ENCODE measurements at places on chromosomes 2 and 18. TPM values are rescaled to one million over a fixed set of nuclear protein-coding genes. Genes with fewer than 3 reads are reported as not detected.
A peak's percentile ranks its signal among the peaks of the same experiment; 100 is the strongest.

CNDP1 gene
- total RNA-seq, result 0.90 TPM

- no peak for DNase-seq
These were observed 10.8 kb downstream of the ECEL1 start for GRCh38 chr2:232476791-232477190.

DNA sequence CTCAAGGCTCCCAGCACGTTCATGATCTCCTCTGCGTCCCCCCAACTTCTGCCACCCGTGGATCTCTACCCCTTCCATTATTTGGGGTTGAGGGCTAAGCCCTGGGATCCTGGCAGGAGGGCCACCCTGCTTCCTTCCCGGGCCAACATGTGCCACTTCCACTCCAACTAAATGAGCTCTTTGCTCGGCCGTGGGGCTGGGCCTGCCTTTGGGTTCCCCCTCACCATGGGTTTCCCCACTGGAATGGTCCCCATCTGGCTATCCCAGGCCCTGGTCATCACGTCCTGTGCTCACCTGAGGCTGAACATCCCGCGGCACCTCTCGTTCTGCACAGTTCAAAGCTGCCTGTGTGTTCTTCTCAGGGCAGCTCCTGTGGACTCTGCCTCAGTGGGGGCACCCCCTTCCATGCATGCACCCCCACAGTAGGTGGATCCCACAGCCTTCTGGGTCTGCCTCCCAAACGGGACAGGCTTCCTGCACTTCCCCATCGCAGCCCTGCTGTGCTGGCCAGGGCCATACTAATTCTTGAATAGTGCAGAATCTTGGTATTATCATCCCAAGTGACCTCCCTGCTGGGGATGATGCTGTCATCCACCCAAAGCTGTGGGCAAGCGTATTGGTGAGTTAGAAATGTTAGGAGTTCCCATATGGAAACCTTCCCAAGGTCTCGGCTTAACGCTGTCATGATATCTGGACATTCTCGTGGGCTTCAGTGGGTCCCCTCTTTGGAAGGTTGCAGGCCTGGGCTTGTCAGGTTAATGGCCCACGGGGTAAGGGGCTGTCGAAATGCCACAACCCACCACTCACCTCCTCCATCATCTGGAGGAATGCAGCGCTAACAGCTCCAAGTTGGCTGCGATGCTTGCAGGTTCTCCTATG, 150.5 kb upstream of the TWIST2 start:
- no peak for DNase-seq

DNA sequence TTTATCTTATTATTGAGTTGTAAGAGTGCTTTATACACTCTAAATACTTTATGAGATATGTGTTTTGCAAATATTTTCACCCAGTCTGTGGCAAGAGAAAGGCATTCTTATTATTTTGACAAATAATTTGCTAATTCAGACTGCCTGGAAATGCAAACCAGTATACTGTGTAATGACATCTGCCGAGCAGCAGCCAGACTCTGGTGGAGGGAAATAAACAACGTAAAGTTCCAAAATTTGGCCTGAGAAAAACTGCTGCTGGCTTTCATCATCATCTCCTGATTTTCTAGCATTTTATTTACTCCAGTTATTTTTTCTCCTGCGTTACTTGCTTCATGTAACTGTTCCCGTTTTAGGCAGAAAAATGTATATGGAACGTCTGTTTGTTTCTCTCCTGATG, 161.6 kb downstream of the RNF152 start:
- no peak for DNase-seq

DNA sequence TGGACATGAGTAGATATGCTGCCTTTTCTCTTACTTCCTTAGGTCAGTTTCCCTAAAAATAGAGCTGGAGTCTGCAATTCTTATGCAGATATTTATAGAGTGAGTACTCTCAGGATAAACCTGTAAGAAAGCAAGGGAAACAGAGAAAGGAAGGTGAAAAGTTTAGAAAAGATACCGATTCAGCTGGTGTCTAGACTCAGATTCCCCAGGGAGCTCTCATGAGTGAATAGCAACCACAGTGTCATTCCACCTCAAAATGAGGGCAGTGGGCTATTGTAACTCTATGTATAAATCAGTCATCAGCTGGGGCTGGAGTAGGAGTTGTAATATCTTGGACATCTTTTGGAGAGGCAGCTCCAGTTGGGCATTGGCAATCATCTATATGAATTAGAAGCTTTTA, 1485.1 kb upstream of the TMEFF2 start:
- no peak for DNase-seq

DNA sequence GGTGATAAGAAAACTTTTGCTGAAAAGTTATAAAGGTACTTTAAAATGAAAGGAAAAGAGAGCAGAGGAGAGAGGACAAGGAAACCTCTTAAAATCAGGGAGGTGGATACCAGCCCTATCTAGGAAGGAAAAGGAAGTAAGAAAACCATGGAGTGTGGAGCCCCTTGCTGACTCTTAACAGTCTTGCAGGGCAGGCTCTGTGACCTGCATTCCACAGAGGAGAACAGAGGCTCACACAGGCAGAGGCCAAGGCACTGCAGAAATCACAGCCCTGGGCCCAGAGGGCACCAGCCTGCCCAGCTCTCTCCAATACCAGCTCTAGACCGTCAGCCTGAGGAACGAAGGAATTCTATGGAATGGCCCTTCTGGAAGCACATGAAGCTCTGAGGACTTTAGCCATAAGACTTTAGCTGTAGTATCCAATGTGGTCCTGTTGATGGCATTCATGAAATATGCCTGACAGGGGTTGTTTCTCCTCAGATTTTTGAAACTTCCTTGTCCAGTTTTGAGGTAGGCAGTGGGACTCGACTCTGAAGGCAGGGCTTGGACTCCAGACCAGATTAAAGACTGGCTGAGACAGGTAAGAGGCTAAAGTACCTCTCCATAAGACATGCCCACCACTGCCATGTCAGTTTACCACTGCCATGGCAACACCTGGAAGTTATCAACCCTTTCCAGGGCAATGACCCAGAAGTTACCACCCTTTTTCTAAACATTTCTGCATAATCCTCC, 216.3 kb downstream of the ANAPC1 start:
- peak; percentile 33 for DNase-seq
